Skeletal muscle cell (primary cell): ENCODE measurements at places on chromosomes 11 and 22.

DNA sequence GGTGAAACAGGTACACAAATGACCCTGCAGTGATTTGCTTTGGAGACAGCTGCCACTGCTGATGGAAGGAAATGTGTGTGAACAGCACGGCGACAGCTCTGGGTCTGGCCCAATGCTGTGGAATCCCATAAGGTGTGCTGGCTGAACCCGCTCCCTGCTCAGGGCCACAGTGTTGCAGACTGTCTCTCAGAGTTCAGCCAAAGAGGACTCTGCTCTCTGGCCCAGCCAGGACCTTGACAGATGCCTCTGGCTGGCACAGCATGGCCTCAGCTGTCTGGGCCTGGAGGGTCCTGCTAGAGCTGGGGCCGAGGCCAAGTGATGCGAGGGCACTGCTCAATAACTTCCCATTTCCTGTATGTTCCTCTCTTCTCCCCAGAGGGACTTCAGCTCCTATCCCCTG lies 5.3 kb upstream of the ABCC8 start:
- DNase-seq: no peak

DNA sequence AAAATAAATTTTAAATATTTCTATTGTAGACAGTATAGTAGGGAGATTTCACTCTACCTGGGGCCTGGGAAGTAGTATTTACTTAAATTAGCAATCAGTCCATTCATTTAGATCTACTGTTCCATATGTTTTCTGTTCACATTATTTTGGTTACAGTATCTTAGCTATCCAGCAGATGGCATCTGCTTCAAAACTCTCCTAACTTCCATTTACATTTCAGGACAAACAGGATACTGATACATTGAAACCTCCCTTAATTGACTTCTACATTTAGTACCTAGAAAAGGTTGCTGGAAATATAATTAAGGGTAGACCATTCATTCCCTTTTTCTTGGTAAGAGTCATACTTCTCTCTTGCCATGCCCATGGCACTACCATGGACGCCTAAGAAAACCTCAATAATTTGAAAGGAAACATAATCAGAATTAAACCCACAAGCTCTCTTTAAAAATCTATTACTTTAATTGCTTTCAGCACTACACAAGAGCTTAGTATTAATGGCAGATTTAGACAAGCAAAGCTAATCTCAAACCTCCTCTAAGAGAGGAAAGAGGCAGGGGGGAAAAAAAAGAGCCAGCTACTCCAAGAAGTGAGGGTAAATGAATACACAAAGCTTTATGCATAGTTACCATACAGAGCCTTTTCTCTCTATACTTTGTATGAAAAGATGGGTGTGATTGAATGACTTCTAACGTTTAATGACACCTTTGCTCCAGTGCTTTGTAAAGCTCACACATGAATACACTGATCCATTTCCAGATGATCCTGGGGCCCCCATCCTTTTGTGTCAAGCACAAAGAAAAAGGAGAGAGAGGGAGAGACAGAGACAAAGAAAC lies 131.2 kb upstream of the MTMR2 start:
- no peak for DNase-seq

GRCh38 chr22:42320443-42321416 lies 50.3 kb upstream of the TCF20 start:
- no peak for DNase-seq

DNA sequence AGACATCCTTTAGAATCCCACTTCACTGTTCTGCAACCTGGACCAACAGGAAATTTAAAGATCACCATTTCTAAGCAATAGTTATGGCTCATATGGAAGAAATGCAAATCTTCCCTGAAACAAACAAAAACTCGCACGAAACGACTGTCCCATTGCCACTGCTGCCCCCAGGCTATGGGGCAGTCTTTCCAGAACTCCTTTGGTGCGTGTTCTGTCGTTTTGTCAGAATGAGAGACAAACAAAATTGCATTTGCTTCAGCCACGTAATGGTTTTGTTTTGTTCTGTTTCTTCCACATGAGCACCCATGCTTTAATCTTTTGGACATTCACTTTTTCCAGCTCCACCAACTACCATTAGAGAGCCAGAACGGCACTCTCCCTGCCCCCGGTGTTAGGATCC lies 10.8 kb upstream of the FBLN1 start:
- no peak for DNase-seq

DNA sequence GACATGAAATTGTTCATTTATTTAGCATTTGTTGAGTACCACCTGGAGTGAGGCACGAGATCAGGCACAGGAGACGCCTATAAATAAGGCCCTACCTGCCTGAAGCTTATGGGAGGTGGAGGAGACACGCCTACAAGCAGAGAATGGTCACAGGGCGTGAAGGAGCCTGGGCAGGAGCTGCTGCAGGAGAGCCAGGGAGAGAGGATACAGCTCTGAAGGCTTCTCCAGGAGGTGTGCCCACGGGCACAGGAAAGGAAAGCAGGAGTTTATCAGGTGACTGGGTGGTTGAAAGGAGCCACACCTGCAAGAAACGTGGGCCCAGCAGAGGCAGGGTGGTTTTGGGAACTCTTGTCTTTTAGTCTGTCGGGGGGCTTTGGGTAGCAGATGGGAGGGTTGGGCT lies 70.3 kb downstream of the BMAL1 start:
- no peak for DNase-seq

DNA sequence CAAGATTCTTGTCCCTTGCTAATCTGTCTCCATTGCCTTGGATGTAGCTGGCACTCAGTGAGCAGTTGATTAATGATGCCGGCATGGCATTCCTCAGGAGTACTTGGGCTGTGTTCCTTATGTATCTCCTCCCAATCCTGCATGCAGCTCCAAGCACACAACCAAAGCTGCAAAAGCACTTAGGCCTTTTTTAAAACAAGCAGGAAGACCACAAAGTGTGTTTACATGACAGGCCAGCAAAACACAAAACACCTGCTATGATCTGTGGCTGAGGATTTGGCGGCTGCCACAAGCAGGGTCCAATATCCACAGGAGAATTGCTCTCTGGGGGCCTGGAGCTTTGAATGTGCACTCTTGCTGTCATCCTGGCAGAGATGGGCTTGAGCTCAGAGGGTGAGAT lies 8.9 kb downstream of the ABTB2 start:
- DNase-seq: no peak

DNA sequence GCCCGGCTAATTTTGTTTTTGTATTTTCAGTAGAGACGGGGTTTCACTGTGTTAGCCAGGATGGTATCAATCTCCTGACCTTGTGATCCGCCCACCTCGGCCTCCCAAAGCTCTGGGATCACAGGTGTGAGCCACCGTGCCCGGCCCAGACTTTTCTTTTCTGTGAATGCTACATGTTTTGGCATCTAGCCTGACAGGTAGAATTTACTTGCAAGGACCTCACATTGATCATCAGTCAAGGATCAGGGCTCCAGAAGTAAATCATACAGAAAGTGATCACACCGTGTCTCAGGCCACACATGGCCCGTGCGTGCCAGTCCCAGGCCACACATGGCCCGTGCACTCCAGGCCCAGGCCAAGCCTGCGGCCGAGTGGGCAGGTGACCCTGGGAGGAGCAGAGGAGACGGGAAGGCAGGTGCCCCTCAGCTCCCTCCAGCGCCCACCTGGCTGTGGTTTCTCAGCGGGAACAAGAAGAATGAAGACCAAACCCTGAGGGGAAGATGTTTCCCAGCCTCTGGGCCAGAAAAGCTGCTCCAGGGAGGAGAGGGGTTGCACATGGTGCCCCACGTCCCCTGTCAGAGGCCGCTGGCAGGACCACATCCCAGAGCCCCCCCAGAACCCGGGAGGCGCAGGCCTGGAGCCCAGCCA lies 76.2 kb downstream of the BRD1 start:
- DNase-seq: no peak

- no peak for DNase-seq
These were observed 11.1 kb downstream of the GRK2 start for GRCh38 chr11:67277231-67277961.

GRCh38 chr11:69074375-69075140 lies 25.8 kb downstream of the TPCN2 start:
- DNase-seq: no peak

DNA sequence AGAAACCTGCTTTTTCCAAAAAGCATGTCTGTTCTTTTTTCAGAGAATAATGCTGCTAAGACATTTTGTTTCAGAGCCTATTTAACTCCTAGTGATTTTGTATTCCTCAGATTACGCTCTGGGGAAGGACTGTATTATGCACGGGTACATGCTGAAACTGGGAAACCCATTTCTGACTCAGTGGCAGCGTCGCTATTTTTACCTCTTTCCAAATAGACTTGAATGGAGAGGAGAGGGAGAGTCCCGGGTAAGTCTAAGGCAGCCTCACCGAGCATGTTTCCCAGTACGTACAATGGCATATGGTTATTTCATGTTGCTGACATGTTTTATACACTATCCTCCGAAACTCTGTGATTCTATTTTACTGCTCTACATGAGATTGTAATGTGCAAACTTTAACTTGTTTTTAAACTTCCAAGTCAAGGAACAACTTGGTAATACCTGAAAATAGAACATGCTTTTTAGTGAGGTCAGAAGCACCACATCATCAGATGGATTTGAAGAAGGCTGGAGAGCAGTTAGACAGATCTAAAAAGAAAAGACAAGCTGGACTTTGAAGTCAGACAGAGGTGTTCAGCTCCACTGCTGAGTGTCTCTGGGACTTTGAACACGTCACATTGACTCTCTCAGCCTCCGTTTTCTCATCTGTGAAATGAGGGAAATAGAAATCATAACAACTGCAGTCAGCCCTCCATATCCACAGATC lies 23.7 kb upstream of the MYO18B start:
- DNase-seq: no peak

- DNase-seq: no peak
These were observed 7.2 kb upstream of the PLXNB2 start for GRCh38 chr22:50314455-50315288.

- DNase-seq: peak; percentile 83
These were observed 6.8 kb downstream of the RNF214 start for GRCh38 chr11:117239295-117239694.

- no peak for DNase-seq
These were observed 32.9 kb downstream of the CABIN1 start for GRCh38 chr22:24043958-24044357.

DNA sequence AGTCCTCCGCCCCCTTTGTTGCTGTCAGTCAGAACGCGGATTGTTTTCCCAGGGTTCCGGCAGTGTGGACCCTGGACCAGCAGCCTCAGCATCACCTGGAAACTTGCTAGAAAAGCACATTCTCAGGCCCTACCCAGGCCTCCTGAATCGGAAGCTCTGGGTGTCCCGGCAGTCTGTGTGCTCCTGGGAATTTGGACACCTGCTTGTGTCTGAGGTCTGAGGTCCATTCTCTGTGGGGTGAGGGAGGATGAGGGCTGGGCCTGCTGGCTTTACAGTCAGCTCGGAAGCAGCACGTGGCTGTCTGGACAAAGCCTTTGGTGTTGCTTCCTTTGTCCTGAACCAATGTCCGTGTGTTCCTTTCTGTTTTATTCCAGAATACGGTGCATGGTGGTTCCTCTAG lies 299.7 kb downstream of the TBC1D22A start:
- DNase-seq: no peak

GRCh38 chr11:59365232-59366018 lies 6.7 kb downstream of the OR5AN1 start:
- DNase-seq: no peak

DNA sequence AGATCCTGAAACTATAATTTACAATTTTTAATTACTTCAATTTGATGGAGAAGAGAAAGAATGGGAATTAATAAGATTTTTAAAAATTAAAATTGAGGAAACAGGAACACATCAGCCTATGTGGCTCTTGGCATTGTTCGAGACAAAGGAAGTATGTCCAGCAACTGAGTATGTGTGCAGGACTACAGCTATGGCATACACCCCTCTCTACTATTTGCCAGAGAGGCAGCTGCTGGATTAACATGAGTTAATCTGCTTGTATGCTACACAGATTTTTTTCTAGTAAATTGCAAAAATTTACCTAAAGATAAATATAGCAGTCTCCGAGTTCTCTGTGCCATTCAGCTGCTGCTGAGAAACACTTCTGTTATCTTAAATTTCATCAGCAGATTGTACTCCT lies 70.6 kb downstream of the PHF21A start:
- DNase-seq: no peak

GRCh38 chr11:45026835-45027234 lies 76.2 kb upstream of the TP53I11 start:
- no peak for DNase-seq

- no peak for DNase-seq
These were observed 627.9 kb upstream of the KIRREL3 start for GRCh38 chr11:127628458-127628785.

- no peak for DNase-seq
These were observed 8.8 kb downstream of the HSPA8 start for GRCh38 chr11:123052901-123053721.

DNA sequence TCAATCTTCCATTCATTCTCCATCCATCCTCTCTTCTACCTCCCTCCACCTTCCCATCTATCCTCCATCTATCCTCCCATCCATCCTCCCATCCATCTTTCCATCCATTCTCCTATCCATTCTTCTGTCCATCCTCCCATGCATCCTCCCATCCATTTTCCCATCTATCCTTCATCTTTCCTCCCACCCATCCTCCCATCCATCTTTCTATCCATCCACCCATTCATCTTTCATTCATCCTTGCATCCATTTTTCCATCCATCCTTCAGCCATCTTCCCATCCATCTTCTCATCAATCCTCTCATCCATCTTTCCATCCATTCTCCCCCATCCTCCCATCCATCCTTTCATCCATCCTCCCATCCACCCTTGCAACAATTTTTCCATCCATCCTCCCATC lies 27.5 kb downstream of the IGLL1 start:
- no peak for DNase-seq

DNA sequence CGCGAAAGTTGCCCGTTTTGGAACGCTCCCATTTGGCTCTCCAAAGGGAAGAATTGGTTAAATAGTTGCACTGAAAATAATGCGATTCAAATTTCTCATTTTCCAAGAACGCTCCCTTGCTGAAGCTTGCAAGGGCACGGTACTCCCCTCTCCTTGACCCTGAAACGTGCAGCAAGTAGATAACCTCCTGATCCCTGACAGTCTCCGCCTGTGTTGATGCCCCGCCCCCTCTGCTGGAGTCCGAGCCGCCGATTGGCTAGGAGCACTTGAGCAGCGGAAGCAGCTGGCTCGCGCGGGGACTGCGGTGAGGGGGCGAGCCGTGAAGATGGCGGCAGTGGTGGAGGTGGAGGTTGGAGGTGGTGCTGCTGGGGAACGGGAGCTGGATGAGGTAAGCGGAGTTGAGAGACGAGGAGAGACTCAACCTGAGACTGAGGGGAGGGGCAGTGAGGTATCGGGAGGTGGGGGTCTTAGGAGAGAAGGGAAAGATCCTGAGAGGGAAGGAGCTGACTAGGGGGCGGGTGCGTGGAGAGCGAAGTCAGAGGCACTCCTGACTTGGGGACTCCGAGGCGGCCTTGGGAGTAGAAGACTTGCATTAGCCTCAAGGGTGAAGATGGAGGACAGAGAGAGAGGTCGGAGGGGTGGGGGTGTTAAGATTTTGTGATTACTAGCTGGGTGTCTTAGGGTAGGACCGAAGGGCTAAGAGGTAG lies at the start of gene RNF121:
Gene RNF121, plus strand, starts transcription at position 310 of the 707 bp plus-strand sequence. Its CDS starts 16 bp downstream, at position 326.
- DNase-seq: peak; percentile 78

GRCh38 chr11:126268361-126268707 lies 361 bp downstream of the SRPRA start:
- no peak for DNase-seq

- DNase-seq: no peak
These were observed 22.1 kb upstream of the XKR3 start for GRCh38 chr22:16847271-16847670.
